ENCODE measurements at places on chromosomes 6 and 20.

- no peak for DNase-seq
Observed at GRCh38 chr20:31630187-31630790, 7.4 kb upstream of the COX4I2 start.

DNA sequence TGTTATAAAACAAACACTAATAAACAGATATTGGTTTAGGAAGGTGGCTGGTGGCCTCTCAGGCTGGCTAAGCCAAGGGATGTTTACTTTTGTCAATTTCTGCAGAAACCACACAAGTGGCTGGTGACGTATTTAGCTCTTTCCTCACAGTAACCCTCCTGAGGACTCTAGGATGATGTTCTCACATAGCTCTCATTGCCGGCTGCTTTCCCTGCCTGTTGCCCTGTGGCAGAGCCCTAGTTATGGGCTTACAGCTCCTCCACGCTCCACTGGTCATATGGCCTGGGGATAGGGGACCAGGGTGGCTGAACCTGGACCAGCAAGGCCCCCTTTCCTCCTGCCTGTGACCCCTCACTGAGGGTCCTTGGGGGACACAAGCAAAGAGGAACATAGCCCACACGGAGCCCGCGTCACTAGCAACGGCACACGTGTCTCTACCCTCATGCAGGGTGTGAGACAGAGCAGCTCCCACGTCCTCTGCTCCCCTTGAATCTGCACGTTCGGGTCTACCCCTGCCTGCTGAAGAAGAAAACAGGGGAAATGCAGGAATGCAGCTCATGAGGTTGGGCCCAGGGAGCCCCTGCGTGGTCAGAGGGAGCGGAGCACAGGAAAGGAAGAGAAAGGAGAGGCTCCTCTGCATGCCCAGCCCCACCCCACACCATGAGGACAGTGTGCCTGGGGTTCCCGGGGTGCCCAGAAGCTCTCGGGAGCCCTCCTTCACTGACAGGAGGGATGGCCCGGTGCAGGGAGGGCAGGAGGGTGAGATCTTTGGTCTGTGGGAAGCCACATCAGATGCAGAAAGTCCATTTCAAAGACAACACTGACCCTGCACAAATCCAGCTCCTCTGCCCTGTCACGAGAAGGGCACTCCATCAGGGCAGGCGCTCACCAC is 13.9 kb downstream of the RAMACL start:
- no peak for DNase-seq

GRCh38 chr20:18055261-18055660 is 2.5 kb downstream of the OVOL2 start:
- DNase-seq, result no peak

GRCh38 chr6:21305893-21306332 is 287.6 kb upstream of the SOX4 start:
- no peak for DNase-seq

GRCh38 chr6:2102316-2102883 is 143.0 kb downstream of the GMDS start:
- DNase-seq, result no peak

GRCh38 chr6:77926198-77926751 is 273.4 kb downstream of the MEI4 start:
- no peak for DNase-seq

GRCh38 chr6:142627474-142627873 is 317.5 kb downstream of the HIVEP2 start:
- DNase-seq, result no peak

DNA sequence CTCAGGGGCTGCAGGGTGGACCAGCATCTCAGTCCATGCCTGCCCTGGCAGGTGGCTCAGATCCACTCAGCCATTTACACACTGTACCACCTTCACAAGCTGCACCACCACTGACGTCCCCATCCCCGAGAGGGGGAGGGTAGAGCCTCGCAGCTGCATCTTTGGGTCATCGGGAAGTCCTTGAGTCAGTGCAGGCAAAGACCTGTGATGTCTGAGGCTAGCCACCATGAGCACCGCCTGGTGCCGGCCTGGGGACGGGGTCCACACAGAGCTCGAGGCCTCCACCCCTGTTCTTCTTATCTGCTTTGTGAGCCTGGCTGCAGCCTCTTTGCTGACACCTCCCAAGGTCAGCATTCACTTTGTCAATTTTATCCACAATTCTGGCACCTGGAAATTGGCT is 141.4 kb downstream of the PHACTR3 start:
- no peak for DNase-seq

DNA sequence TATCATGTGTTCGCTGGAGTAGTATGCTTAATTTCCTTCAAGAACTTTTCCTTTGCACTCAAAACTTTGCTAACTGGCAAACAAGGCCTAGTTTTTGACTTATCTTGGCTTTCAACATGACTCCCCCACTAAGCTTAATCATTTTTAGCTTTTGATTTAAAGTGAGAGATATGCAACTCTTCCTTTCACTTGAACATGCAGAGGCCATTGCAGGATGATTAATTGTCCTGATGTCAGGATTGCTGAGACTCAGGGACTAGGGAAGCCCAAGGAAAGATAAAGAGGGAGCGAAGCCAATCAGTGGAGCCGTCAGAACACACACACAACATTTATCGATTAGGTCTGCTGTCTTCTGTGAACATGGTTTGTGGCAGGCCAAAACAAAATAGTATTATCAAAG is 491.4 kb downstream of the CBLN4 start:
- no peak for DNase-seq

DNA sequence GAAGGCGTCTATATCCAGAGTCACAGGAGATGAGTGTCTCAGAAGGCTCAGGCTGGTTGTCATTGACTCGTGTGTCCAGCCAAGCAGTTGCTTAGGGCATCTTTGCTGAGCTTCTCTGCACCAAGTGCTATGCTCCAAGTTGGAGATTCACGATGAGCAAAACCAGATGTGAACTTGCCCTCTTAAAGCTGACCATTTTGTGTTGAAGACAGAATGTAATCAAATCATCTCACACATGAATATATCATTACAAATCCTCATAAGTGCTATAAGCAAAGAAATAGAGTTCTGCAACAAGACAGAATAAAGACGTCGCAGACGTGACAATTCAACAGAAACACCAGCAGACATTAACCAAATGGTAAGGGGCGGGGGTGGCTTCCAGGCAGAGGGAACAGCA is 103.9 kb downstream of the ALDH8A1 start:
- no peak for DNase-seq

- DNase-seq, result no peak
Observed at GRCh38 chr20:1872459-1873097, 22.6 kb upstream of the SIRPA start.

DNA sequence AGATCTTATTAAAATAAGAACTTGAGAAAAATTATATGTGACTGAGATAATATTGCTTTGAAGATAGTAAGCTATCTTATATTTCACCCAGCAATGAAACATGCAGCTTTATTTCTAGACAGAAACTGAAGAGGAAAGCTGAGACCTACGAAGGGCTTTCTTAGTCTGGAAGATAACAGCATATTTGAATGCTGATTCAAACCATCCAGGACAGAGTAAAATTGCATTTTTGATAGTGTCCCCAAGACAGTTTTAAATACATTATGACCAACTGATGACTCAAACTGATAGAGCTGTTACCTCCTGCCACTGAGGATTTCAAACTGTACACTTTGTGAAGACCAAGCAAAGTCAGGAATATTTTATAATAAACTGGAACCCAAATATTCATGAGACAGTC is 409.6 kb downstream of the GRIK2 start:
- no peak for DNase-seq

DNA sequence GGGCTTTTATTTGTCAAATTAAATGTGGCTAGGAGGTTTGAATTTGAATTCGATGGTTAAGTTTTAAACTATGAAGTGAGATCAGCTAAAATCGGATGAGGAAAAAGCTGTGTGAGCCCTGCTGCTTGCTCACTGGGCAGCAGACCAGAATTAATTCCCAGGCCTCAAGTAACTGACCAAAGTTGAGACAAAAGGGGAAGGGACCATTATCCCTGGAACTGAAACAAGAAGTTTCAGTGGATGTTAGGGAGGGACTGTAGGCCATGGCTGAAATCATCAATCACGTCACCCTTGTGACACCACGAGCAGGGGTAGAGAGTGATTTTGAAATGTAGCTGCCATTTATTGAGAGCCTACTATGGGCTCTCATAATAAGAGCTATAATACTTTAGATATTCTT is 7.0 kb upstream of the PRSS35 start:
- DNase-seq, result no peak

- no peak for DNase-seq
Observed at GRCh38 chr20:37053230-37053950, 42.4 kb downstream of the RBL1 start.

GRCh38 chr6:11126876-11127275 is 15.4 kb upstream of the ERVFRD-1 start:
- DNase-seq, result no peak

DNA sequence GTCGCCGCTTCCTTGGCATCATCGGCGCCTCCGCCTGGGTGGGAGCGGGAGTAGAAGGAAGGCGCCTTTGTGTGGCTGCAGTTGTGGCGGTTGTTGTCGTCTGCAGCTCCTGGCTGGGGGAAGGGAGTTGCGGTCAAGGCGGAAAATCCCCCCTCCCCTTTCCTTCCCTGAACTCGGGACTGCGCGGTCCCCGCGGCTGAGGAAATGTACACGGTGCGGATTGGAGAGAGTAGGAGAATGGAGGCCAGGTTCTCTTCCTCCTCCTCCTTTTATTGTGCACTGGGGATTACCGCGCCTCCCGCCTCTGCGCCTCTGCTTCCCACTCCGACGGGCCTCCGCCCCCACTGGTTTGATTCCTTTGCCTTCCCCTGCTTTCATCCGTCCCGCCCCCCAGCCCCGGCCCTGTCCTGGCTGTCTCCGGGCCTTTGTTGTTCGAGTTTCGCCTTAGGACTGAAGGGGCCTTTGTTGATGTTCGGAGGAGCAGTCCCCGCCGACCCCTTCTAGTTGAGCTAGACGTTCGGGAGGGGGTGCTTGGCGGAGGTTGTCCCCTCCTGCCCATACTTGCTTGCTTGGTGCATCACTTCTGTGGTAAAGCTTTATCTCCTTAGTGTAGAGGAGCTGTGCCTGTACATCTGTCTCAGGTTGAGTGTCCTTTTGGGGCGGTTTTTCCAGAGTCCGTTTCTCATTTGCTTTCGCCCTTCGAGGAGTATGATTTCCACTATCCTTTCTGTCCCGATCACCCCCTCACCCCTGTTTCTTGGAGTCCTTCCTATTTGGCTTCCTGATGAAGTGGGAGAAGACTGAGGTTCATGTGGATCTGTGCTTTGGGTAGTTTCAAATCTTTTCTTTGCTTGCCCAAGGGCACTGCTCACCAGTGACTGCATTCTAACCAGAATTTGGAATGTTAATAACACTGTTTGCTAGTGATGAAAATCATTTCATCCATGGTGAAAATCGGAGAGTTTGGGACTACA is 764 bp downstream of the ZNF292 start:
- peak; percentile 55 for DNase-seq

DNA sequence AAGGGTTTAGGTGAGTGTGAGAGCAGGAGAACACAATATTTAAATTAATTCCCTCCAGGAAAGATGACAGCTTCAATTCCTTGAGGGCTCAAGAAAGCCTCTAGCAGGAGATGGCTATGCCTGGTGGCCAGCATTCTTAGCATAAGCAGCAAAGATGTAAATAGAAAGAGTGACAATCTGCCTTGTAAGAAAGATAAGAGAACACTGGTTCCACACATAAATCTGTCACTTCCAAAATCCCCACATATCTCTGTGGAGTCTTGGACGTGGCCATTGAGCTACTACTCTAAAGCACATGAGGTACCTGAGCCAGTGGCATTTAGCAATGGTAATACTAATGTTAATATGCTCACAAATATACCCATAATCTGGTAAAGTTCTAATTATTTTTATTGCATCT is 29.2 kb downstream of the DEFB114 start:
- no peak for DNase-seq

GRCh38 chr20:59207742-59208357 is 44.2 kb downstream of the ZNF831 start:
- DNase-seq, result peak; percentile 76

- no peak for DNase-seq
Observed at GRCh38 chr6:3540253-3540820, 83.5 kb upstream of the SLC22A23 start.

- DNase-seq, result no peak
Observed at GRCh38 chr6:29953001-29953441, 10.7 kb downstream of the HLA-A start.

- no peak for DNase-seq
Observed at GRCh38 chr20:14622796-14623195, 285.4 kb upstream of the FLRT3 start.

DNA sequence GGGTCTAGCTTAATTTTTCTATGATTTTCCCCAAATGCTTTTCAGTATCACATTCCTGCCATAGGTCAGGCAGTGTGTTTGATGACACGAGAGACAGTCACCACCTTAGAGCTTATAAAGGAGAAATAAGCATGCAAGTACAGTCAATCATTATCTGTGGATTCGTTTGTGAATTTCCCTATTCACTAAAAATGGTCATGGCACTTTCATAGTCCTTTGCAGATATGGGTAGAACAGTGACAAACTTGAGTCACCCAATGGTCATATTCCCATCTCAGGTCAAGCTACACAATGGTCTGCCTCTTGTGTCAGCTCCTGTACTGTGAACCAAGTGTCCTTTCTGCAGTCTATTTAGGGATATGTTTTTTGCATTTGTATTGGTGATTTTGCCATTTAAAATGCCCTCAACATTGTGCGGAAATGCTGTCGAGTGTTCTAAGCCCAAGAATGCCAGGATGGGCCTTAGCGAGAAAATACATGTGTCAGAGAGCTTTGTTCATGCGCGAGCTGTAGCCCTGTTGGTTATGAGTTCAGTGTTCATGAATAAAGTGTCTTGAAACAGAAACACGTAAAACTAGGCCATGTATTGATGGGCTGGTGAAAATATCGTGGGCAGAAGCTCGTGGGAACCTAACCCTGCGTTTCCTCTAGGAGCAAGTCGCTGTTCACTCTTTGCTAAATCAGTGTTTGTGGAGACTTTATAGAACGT is 19.8 kb downstream of the SUMO4 start:
- no peak for DNase-seq

- no peak for DNase-seq
Observed at GRCh38 chr20:7667194-7667593, 273.1 kb downstream of the HAO1 start.

DNA sequence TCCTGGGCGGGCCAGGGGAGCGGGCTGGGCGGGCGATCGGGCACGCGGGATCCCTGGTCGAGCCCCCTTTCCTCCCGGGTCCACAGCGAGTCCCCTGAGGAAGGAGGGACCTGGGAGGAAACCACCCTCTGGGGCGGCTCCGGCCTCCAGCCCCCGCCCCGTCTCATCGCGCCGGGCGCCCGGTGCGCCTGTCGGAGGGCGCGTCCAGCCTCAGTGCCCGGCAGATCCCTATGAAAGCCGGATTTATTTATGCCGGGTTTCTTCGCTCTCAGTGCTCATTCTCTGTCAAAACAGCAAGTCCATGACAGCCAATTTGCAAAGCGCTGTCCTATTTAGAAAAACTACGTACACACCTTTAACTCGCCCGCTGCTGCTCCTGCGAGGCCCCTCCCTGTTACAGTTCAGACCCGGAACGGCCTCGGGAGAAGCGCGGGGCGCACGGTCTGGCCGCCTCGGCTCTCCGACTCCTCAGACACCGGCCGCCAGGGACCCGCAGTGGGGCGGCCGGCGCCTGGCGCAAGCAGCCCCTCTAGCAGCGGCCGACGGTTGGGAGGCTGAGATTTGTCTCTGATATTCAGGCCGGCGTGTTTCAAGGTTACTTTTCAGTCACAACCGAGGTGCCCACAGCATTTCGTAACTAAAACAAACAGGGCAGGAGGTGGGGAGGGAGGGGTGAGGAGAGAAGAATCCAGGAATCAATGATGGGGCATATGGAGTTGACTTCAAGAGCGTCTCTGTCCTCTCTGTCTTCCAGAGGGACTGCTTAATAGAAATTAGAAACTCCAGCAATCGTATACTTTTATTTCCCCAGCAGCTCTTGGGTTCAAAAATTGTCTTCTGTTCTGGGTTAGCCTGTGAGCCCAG is 782 bp upstream of the FOXA2 start:
- no peak for DNase-seq

GRCh38 chr6:36610956-36611336 is 16.8 kb downstream of the SRSF3 start:
- no peak for DNase-seq
